Smooth muscle cell of the coronary artery (primary cell): ENCODE measurements at places on chromosomes 6 and 20. TPM values are rescaled to one million over a fixed set of nuclear protein-coding genes. Genes with fewer than 3 reads are reported as not detected.

The RSPH4A gene
- total RNA-seq = under 0.01 and 0.08 TPM in 2 replicates

The PHACTR1 gene
- total RNA-seq = 0.08 and 2.3 TPM in 2 replicates

The HCRTR2 gene
- total RNA-seq = not detected in 2 replicates

The TDRD6 gene
- 0.08 and 0.23 TPM in 2 replicates for total RNA-seq

The GGTLC1 gene
- not detected in 2 replicates for total RNA-seq

The SNAP25 gene
- not detected in 2 replicates for total RNA-seq

The LY6G6F gene
- total RNA-seq = not detected in 2 replicates
